NCI-H146 (cell line): ENCODE measurements at places on chromosomes 6 and 20.

GRCh38 chr6:84718038-84718955 lies 46.1 kb downstream of the TBX18 start:
- DNase-seq = no peak

GRCh38 chr6:155432293-155432692 lies 23.3 kb downstream of the NOX3 start:
- DNase-seq = no peak

GRCh38 chr20:25987073-25987927 lies 290.6 kb upstream of the ZNF337 start:
- DNase-seq = peak; percentile 52

- DNase-seq = no peak
Measured at GRCh38 chr6:36616893-36617521, 22.8 kb downstream of the SRSF3 start.

DNA sequence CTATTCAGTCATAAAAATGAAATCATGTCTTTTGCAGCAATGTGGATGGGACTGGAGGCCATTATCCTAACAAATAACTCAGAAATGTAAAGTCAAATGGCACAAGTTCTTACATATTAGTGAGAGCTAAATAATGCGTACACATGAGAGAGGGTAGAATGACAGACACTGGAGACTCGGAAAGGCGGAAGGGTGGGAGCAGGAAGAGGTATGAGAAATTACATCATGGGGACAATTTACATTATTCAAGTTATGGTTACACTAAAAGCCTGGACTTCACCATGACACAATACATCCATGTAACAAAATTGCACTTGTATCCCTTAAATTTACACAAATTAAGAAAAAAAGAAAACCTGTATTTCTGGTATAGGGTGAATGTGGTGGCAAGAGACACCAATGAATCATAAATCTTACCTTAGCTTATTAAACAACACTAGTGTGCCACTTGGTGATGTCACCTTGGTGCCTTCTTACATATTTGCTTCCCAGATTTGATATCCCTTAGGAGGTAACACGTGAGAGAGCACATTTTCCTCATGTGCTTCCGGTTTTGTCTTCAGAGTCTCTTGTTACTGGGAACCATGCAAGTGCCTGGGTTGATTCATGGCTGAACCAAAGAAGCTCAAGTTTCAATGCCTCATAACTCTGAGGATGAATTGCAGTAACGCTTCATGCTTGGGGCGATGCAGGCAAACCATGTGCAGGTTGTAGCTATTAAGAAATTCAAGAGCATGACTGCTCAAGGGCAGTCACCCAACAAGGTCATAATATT lies 84.6 kb downstream of the DCDC2 start:
- DNase-seq = no peak

DNA sequence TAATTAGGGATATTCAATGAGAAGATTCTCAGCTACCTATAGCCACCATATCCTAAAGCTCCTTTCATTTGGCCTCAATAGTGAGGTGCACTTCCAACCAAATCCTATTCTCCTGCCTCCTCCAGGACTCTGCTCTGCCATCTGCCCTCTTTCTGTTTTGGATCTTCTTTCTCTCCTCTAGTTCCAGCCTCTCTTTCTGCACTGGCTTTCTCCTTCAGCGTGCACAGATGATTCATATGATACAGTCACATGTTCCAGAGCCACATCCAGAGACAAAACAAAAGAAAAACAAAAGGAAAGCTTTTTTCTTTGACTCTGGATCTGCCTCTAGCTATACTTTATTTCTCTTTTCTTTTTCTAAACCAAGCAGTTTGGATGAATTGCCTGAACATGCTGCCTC lies 531.9 kb upstream of the MAN1A1 start:
- no peak for DNase-seq

- DNase-seq = no peak
Measured at GRCh38 chr6:46505693-46506512, 14.7 kb upstream of the RCAN2 start.

DNA sequence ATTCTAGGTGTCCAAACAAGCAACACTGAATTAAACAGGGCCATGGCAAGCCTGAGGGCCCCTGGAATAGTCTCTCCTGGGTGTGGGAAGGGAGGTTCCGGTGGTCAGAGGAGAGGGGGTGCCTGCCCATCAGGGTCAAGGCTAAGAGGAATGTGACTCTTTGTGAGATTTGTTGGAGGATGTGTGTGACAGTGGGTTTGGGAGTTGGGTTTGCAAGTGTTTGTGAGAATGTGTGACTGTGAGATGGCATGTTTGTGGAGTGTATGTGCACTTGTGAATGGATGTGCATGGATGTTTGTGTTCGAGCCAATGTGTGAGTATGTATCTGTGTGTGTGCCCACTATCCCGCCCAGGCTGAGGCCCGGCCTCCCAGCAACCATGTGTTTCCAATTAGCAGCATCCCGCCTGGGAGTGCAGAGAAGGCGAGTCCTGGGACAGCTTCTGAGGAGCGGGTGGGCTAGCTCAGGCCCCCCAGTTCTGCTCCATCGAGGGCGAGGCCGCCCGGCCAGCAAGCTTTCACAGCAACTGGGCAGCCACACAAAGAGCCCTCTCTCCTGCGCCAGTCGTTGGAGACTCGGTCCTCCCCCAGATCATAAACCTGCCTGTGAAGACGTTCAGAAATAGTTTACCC lies 12.6 kb downstream of the FOXC1 start:
- DNase-seq = no peak

DNA sequence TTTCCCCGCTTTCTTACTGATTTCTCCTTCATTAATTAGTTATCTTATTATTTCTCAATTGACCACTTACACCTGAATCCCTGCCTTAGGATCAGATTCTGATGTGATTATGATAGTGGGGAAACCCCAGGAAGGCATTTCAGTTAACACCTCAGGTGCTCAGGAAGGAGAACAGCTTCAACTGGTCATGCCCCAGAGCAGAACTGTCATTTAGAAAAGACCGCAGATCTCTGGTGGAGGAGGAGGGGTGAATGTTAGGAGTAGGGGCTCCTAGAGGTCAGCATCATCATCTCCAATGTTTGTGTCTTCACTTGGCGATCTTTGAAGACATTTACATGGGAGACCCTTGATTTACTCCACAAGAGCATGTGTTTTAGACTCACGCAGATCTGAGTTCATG lies 44.5 kb downstream of the PROKR2 start:
- DNase-seq = no peak

GRCh38 chr6:16803294-16804200 lies 42.3 kb upstream of the ATXN1 start:
- DNase-seq = peak; percentile 41

DNA sequence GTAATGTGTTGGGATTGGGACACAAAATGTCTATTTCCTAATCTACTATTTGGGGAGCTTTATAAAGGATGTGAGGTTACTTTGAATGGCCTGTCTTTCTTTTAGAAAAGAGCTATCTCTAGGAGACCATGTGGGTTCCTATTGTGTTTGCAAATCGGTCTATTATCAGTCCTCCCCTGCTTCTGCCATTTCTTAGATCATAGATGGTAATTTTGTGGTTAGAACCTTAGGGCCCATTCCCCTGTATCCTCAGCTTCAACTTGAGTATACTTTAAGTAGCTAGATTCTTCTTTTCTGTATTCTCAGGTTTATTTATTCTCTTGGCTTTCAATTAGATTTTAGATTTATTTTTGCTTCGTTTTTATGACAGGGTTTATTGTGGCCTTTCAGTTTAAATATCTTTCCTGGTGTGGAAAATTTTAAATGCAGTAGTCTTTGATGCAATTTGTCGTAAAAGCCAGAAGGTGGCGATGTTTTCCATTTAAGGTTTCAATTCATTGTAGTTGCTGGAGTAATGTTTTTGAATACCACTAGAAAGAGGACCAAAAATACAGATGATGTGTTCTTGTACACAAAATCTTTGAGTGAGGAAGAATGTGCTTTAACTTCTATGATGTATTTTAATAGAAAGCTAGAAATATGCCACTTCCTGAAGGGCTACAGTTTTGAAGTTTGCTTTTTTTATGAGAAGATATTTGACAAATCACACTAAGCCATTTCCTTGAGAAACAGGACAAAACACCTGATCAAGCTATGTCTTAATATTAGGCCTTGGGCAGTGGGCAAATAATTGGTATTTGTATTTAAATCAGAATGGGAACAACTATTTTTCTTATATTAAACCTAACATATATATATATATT lies 20.3 kb downstream of the TBPL1 start:
- peak; percentile 65 for DNase-seq

- peak; percentile 15 for DNase-seq
Measured at GRCh38 chr20:2920473-2920872, 47.2 kb downstream of the PTPRA start.

DNA sequence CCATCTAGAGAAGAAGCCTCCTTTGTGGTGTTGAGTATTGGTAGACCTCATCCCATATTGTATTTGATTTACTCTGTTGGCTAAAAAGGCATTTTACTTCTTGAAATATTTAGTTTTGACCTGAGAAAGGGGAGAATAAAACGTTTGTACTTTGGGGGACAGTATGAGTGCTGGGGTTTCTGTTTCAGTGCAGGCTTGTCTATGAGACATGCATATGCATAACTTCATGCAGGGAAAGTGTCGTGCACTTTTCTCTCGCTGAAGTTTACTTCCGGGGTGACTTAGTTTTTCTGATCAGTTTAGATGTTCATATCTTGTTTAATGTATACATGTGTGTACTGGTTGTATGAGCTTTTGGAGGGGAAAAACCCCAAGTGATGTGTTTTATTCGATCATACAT lies 59.5 kb downstream of the UTRN start:
- DNase-seq = no peak

DNA sequence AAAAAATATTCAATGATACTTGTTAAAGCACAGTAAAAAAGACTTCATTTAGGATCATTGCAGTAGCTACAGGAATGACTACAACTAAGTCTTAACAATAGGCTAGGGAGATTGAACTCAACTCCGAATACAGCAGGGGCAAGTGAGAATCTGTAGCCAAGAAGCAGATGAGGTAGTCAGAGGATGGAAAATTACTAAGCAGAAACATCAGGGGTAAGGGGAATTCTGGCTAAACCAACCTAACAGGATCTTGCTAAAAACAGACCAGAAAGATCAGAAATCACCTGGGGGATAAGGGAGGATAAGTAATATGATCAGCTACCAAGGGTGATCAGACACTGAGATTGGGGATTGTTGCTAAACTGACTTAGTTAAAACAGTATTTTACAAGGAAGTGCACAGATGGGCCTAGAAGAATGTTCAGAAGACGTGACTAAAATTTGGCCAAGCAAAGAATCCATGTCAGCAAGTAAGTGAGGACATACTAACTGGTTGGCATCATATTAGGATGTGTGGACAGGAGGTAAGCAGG lies 217.5 kb downstream of the TENT5A start:
- no peak for DNase-seq

GRCh38 chr6:36804563-36804962 lies 34.7 kb downstream of the CPNE5 start:
- no peak for DNase-seq

- DNase-seq = peak; percentile 50
Measured at GRCh38 chr20:47392015-47392720, 35.7 kb upstream of the ZMYND8 start.

DNA sequence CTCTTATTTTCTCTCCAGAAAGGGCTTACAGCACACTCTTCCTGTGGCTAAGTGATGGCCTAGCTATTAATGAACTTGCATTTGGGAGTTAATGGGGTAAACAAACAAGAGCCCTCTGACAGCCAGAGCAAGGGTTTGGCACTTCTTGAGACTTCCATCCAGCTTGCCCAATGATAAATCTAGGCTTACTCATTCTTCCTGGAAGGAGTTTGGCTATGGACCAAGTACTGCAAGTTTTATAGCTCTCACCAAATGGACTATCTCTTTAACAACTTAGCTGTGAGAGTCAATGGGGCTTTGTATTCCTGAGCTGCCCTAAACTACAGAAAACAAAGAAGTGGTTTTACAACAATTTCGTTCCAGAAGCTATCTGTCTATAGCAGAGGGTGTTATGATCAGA lies 16.7 kb upstream of the PI3 start:
- DNase-seq = no peak

GRCh38 chr20:10060226-10060625 lies 25.4 kb downstream of the ANKEF1 start:
- DNase-seq = no peak

GRCh38 chr6:6721606-6722005 lies 133.1 kb downstream of the LY86 start:
- no peak for DNase-seq
